ENCODE measurements at places on chromosomes 11 and 22. TPM values are rescaled to one million over a fixed set of nuclear protein-coding genes. Genes with fewer than 3 reads are reported as not detected.

The KLHL35 gene
- 0.88 TPM for total RNA-seq

The MFNG gene
- total RNA-seq = 3.3 TPM

The BSX gene
- not detected for total RNA-seq

The ESAM gene
- 2.0 TPM for total RNA-seq

The CARNS1 gene
- total RNA-seq = 0.92 TPM

The RRAS2 gene
- 72.9 TPM for total RNA-seq

The MS4A15 gene
- 0.88 TPM for total RNA-seq

The C11orf52 gene
- total RNA-seq = 8.7 TPM

GRCh38 chr11:17351172-17351509, 459 bp upstream of the NCR3LG1 start:
- no peak for DNase-seq
- H3K4me3 ChIP-seq = peak overlapping the region; percentile 54
- H3K4me1 ChIP-seq = peaks cover 5% of the 10 kb centered on the region
- no peaks in the 10 kb centered on the region for H3K36me3 ChIP-seq
- H3K27ac ChIP-seq = no peak overlapping the region
- peaks cover 8% of the 10 kb centered on the region for H3K27me3 ChIP-seq

- no peak for DNase-seq
- no peaks in the 10 kb centered on the region for H3K27me3 ChIP-seq
- no peaks in the 10 kb centered on the region for H3K4me1 ChIP-seq
- no peaks in the 10 kb centered on the region for H3K36me3 ChIP-seq
These were observed 401.0 kb downstream of the TBC1D22A start for GRCh38 chr22:47163481-47163855.

GRCh38 chr11:76030968-76031590, 175.2 kb downstream of the WNT11 start:
- H3K27me3 ChIP-seq = no peaks in the 10 kb centered on the region
- H3K27ac ChIP-seq = no peak overlapping the region
- no peak for DNase-seq
- no peaks in the 10 kb centered on the region for H3K36me3 ChIP-seq
- H3K4me1 ChIP-seq = peaks cover 9% of the 10 kb centered on the region
- no peak overlapping the region for H3K4me3 ChIP-seq

- H3K4me1 ChIP-seq = peaks cover 19% of the 10 kb centered on the region
- H3K4me3 ChIP-seq = no peak overlapping the region
- H3K27me3 ChIP-seq = no peaks in the 10 kb centered on the region
- H3K27ac ChIP-seq = peak overlapping the region; percentile 70
- DNase-seq = no peak
These were observed 55.7 kb downstream of the PANX1 start for GRCh38 chr11:94184362-94184761.

DNA sequence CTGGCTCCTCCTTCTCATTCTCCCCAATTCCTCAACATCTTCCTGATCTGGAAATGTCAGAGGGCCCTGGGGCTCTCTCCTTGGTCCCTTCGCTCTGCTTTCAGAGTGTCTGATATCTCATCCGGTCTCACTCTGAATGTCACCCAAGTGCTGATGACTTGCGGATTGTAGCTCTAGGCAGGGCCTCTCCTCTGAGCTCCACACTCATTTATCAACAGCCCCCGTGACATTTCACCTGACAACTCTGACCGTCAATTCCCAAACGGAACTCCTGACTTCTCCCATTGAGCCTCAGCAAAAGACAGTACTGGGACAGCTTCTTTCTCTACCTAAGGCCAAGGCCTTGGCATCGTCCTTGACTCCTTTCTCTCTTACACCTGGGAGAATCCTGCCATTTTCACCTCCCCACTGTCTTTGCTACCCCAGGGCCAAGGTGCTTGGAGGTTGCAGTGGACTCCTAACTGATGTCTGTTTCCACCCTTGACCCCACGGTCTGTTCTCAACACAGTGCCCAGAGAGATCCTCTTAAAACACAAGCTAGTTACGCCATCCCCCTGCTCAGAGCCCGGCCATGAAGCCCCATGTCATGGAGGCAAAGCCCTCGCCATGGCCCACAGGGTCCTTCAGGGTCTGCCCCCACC, 57.5 kb upstream of the THY1 start:
- no peak overlapping the region for H3K4me3 ChIP-seq
- peaks cover 6% of the 10 kb centered on the region for H3K4me1 ChIP-seq
- no peak overlapping the region for H3K27ac ChIP-seq
- no peaks in the 10 kb centered on the region for H3K27me3 ChIP-seq
- no peak for DNase-seq

DNA sequence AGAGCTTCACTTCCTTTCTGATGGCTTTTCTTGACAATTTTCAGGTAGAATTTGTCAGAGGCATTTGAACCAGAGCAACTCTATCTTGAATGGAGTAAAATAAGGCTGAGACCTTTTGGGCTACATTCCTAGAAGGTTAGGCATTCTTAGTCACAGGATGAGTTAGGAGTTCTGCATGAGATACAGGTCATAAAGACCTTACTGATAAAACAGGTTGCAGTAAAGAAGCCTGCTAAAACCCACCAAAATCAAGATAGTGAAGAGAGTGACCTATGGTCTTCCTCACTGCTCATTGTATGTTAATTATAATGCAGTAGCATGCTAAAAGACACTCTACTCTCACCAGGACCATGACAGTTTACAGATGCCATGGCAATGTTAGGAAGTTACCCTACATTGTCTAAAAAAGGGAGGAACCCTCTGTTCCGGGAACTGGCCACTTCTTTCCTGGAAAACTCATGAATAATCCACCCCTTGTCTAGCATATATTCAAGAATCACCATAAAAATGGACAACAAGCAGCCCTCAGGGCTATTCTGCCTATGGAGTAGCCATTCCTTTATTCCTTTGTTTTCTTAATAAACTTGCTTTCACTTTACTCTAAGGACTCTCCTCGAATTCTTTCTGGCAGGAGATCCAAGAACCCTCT, 1519.7 kb upstream of the TENM4 start:
- no peak overlapping the region for H3K27ac ChIP-seq
- H3K4me3 ChIP-seq = no peak overlapping the region
- no peaks in the 10 kb centered on the region for H3K4me1 ChIP-seq
- no peaks in the 10 kb centered on the region for H3K36me3 ChIP-seq
- H3K27me3 ChIP-seq = no peaks in the 10 kb centered on the region

DNA sequence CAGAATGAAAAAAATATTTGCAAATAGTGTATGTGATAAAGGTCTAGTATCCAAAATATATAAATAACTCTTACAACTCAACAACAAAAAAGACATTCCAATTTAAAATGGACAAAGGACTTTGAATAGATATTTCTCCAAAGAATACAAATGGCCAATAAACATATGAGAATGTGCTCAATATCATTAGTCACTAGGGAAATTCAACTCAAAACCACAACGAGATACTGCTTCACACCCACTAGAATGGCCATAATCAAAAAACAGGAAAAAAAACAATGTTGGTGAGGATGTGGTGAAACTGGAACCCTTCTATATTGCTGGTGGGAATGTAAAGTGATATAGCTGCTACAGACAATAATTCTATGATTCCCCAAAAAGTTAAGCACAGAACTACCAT, 38.6 kb upstream of the RPS13 start:
- H3K4me3 ChIP-seq = no peak overlapping the region
- H3K27ac ChIP-seq = no peak overlapping the region
- no peaks in the 10 kb centered on the region for H3K36me3 ChIP-seq

DNA sequence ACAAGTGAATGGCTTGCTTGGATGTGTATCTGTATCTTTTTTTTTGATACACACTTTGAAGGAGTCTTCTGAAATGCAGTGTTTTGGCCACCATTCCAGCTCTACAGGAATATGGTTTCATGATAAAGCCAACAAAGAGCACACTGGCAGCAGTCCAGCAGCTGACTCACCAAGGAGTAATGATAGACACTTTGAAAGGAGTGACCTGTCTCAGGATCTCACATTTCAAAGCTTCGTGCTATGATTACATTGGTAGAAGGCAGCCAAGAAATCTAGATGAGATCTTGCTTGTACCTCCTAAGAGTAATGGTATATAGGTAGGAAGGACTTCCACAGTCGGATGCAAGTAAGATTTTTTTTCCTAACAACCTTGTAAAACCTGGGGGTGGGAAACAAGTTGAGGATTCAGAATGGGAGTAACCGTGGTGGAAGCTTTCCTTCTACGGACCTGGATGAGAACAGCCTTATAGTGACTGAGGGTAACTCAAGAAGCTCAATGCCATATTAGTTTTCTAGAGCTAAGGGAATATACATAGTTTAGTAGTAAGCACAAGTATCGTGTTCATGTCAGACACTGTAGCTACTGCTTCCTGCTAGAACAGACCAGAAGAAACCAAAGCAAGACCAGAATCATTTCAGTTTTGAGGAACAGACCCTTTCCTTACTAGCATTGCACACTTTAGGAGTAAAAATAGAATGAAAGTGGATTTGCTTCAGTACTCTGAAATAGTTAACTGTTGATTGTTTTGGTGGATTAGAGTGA, 25.0 kb downstream of the MTMR3 start:
- H3K27me3 ChIP-seq = no peaks in the 10 kb centered on the region
- H3K4me3 ChIP-seq = peak overlapping the region; percentile 5
- peak; percentile 92 for DNase-seq

DNA sequence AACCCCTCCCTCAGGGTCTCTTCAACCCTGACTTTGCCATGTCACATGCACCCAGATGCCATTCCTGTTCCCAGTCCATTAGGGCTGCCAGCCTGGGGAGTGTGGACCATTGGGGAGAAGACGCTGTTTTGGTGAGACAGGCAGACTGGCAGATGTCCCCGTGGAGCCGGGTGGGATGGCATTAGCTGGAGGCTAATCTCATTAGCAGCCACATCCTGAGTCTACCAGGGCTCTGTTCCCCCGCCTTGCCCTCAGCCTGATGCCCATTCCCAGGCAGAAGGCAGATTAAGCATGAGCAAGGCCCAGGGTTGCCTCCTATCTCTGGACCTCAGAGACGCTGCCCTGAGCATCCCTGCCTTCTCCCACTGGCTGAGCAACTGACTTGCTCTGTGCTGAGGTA, 46.4 kb upstream of the ALX4 start:
- no peak overlapping the region for H3K27ac ChIP-seq
- H3K36me3 ChIP-seq = no peaks in the 10 kb centered on the region
- DNase-seq = no peak
- H3K27me3 ChIP-seq = no peaks in the 10 kb centered on the region

DNA sequence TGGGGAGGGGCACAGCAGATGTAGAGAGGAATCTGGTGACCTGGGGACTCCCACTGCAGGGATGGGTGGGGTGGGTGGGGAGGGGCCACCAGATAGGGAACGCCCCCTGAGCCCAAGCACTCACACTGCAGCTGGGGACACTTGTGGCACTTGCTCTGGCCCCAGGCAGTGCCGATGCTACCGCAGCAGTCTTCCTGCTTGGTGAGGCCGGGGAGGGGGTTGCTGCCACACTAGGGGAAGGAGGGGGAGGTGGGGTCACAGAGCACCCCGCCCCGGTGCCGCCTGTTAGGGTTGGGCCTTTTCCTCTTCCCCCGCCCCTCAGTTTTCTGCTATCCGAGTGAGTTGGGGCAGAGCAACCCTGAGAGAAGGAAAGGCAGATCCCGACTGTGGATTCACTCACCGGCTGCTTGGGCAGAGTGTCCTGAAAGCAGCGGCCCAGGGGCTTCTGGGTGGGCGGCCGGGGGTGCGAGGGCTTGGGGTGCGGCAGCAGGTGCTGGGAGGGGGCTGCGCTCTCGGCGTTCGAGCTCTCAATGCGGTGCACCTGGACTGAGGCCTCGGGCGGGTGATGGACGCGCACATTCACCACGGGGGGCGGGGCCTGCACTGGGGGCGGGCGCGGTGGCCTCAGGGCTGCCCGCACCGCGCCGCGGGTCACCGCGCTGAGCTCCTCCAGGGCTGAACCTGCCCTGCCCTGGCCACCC, 4.7 kb downstream of the LTBP3 start:
- H3K27me3 ChIP-seq = no peaks in the 10 kb centered on the region
- peaks cover 33% of the 10 kb centered on the region for H3K4me1 ChIP-seq
- no peak for DNase-seq
- H3K27ac ChIP-seq = no peak overlapping the region

GRCh38 chr11:12207384-12208150, 97.2 kb downstream of the MICAL2 start:
- no peaks in the 10 kb centered on the region for H3K36me3 ChIP-seq
- H3K27me3 ChIP-seq = no peaks in the 10 kb centered on the region
- H3K27ac ChIP-seq = peak overlapping the region; percentile 81
- no peak for DNase-seq

DNA sequence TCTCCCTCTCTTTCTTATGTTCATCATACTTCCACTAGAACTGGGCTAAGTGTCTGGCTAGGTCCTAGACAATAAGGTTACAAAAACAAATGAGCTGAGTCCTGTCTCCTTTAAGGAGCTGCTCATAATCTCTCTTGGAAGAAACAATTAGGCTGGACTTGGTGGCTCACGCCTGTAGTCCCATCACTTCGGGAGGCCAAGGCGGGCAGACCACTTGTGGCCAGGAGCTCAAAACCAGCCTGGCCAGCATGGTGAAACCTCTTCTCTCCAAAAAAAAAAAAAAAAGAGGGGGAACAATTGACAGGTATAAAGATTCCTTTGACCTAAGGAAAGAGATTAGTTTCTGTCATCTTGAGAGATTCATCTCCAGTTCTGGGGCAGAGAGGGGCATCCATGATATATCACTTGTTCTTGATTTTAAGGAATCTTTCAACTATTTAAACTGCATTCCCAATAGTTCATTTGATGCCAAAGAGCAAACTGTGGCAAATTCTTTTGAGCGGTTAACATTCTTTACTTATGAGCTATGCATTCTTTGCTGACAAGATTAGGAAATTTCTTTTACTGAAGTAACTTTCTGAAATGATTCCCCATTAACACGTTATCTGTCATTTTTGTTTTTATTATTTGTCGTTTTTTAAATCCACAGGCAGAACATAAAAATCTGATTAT, 125.5 kb downstream of the C11orf87 start:
- no peaks in the 10 kb centered on the region for H3K36me3 ChIP-seq
- H3K4me3 ChIP-seq = no peak overlapping the region
- no peaks in the 10 kb centered on the region for H3K4me1 ChIP-seq
- no peaks in the 10 kb centered on the region for H3K27me3 ChIP-seq

GRCh38 chr22:17213976-17214375, 5.3 kb downstream of the ADA2 start:
- H3K27ac ChIP-seq = no peak overlapping the region
- H3K36me3 ChIP-seq = no peaks in the 10 kb centered on the region
- no peaks in the 10 kb centered on the region for H3K27me3 ChIP-seq
- no peak overlapping the region for H3K4me3 ChIP-seq
- peak; percentile 50 for DNase-seq

DNA sequence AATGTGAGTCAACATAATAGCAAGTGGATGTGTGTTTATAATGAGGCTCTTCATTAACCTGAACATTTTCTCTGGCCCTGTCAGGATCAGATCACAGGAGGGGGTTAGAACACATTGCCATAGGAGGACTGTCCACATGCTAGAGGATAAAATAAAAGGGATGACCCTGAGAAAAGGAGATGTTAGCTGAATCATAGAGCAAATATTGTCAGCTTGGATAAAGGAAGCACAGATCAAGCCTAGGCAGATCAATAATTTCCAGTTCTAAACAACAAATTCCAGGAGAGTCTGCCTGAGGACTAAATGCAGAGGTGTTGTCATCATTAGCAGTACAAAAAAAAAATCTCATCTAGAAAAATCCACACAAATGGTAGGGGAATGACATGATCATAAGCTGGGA, 337.9 kb downstream of the LRRC4C start:
- H3K4me1 ChIP-seq = no peaks in the 10 kb centered on the region
- H3K27ac ChIP-seq = no peak overlapping the region
- H3K4me3 ChIP-seq = no peak overlapping the region

- no peak overlapping the region for H3K4me3 ChIP-seq
- peaks cover 30% of the 10 kb centered on the region for H3K4me1 ChIP-seq
- DNase-seq = no peak
- no peaks in the 10 kb centered on the region for H3K27me3 ChIP-seq
These were observed 7.8 kb downstream of the FTH1 start for GRCh38 chr11:61959678-61960077.
